ENCODE measurements at places on chromosomes 4 and X.

- no peak for DNase-seq
These were observed 70.3 kb downstream of the ARL9 start for GRCh38 chr4:56575820-56576429.

- DNase-seq: no peak
These were observed 9.5 kb downstream of the SH3TC1 start for GRCh38 chr4:8208565-8208964.

DNA sequence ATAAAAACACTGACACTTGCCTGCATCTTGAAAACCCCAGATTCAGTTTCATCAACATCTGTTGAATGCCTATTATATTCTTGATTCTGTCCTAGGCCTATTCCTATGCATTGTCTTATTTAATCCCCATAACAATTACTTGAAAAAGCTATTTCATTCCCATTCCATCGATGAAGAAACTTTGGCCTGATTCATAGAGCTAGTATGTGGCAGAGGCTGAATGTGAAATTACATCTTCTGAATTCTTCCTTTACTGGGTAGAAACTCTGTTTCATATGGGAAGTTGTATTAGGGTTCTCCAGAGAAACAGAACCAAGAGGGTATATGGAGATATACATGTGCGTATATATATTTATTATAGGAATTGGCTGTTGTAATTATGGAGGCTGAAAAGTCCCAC is 35.0 kb upstream of the SLC4A4 start:
- no peak for DNase-seq

GRCh38 chr4:150145946-150146340 is 67.7 kb downstream of the DCLK2 start:
- no peak for DNase-seq

DNA sequence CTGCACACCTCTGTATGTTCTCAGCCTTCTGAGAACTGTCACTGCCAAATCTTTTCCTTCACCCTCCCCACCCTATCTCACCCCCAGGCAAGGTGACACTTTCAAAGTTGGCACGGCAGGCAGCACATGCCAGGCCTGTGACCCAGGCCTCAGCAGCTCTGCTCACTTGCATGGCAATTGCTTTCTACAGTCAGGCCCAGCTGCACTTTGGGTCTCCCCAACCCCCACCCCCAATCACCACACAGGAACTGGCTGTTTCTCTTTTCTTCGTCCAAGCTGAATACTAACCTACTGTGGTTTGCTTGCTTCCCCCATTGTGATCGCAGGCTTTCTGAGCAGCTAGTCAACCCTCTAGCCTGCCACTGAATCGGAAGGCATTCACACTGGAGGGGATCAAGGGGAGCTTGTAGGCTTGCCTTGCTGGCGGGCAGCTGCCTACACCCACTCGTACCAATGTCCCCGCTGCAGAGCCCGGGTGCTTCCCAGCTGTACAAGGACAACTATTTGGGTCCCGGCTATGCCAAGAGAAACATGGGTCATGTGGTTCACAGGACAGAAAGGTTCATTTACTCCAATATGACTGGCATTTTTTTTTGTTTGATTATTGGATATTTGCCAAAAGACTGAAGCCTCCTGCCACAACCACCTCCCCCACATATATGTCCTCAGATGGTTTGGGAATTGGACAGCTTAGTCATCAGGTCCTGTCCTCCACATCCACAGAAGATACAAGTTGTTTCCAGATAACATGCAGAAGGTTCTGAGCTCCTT is 28.1 kb downstream of the SLC25A43 start:
- DNase-seq: peak; percentile 24

DNA sequence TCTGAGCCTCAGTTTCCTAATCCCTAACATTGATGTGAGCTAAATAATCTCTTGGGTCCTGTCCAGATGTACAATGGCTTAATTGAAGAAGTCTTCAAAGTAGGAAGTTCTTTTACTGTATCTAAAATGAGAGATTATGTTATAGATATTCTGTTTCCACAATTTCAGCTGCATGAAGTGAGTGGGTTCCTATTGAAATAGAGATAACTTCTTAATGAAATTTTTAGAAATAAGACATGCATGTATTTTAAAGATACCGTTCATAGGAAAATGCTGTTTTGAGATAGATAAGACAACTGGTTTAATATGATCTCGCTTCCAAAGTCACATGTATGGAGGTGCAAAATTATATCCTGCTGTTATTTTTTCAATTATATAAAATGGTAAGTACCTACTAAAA is 71.9 kb downstream of the CLDN22 start:
- DNase-seq: no peak

- DNase-seq: no peak
These were observed 78.8 kb upstream of the BCOR start for GRCh38 chrX:40176351-40177116.

DNA sequence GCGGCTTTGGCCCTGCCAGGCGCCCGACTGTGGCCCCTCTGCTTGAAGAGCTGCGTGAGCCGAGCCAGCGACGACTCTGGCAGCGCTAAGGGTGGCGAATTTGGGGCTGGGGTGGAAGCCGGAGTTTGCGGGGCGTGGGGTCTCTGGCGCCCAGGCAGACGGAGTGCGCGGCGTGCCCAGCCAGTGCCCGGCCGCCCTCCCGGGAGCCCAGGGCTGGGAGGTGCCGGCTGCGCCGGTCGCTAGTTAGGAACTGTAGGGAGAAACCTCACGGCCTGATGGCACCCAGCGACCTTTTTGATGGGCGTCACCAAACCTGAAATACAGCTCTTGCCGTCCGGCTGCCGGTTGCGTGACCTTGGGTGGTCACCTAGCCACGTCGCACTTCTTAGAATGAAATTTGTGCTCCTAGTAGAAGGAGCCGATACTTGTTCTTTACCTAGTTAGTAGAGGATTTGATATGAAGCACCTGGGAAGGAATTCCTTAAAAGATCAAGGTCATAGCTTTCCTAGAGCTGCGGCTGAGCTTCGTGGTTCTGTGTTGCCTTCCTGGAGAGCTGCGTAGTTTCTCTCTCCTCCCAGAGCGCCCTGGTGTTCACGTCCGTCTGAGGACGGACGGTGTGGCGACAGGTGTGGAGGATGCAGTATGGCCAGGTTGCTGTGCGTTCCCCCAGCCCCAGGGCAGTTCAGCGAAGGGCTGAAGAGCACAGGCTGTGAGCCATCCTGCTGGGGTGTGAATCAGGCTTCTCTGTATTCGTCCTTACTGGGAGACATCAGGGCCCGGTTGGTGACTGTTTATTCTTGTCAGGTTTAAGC is 680 bp downstream of the MAEA start:
- no peak for DNase-seq

- no peak for DNase-seq
These were observed 84.8 kb upstream of the ZNF827 start for GRCh38 chr4:146023334-146023967.

- DNase-seq: no peak
These were observed 315.3 kb upstream of the HS3ST1 start for GRCh38 chr4:11743976-11744375.
